ENCODE measurements at places on chromosomes 2 and 18. TPM values are rescaled to one million over a fixed set of nuclear protein-coding genes. Genes with fewer than 3 reads are reported as not detected.

The ALLC gene
- not detected for total RNA-seq

GRCh38 chr2:129085386-129085785 lies 766.7 kb upstream of the HS6ST1 start:
- no peak for DNase-seq
- H3K27ac ChIP-seq, result no peak overlapping the region
- no peaks in the 10 kb centered on the region for H3K4me1 ChIP-seq
- H3K4me3 ChIP-seq, result no peak overlapping the region
- H3K27me3 ChIP-seq, result no peaks in the 10 kb centered on the region

DNA sequence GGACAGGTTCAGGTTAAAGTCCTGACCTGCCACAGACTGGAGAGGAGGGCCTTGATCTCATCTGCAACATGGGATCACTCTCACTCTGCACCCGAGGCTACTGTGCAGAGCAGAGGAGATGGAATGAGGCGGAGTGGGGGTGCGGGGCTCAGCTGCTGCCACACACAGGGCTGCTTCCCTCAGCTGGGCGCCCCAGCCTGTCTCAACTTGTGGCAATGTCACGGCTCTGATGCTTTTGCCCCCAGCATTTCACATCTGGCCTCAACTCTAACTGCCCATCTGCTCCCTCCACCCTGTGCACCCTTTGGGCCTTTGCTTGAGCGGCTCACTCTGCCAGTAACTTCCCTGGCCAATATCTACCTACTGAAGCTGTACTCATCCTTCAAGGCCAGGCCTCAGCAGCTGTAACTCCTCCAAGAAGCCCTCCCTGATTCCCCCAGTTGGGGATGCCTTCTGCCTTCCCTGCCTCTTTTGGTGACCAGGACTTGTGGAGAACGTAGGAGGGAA lies 70.3 kb downstream of the POLR1A start:
- H3K4me1 ChIP-seq, result peaks cover 31% of the 10 kb centered on the region
- H3K36me3 ChIP-seq, result peaks cover 40% of the 10 kb centered on the region
- no peak overlapping the region for H3K27ac ChIP-seq
- H3K4me3 ChIP-seq, result no peak overlapping the region

DNA sequence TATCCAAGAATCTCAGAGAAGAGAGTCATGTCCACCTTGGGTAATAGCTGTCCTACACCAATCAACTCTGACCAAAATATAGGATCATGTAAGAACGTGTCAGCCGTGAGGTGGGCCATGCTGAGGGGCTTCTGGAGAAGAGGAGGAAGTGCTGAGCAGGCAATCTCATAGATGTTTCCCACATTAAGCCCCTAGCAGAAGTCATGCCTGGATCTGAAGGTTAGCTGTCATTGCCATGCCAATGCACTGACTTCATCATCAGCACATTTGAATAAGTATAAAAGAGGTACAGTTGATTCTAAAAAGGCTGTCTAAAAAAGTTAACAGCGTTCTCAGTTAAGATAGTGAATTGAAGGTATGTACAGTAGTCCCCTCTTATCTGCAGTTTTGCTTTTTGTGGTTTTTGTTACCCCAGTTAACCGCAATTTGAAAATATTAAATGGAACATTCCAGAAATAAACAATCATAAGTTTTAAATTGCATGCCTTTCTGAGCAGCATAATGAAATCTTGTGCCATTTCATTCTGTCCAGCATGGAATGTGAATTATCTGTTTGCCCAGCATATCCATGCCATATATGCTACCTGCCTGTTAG lies 67.2 kb upstream of the TMEM17 start:
- H3K36me3 ChIP-seq, result no peaks in the 10 kb centered on the region
- no peak overlapping the region for H3K4me3 ChIP-seq
- no peaks in the 10 kb centered on the region for H3K27me3 ChIP-seq
- no peak for DNase-seq
- H3K4me1 ChIP-seq, result no peaks in the 10 kb centered on the region
